Activated T-cell treated with anti-CD3 and anti-CD28 coated beads, Interleukin-2, amount 50 U/mL, for 4 hours (primary cell): ENCODE measurements at places on chromosomes 5 and 9. TPM values are rescaled to one million over a fixed set of nuclear protein-coding genes. Genes with fewer than 3 reads are reported as not detected.

AK3 gene
- total RNA-seq, result 21.3 TPM

DMRT3 gene
- total RNA-seq, result not detected

PCDHA4 gene
- not detected for total RNA-seq

CAMSAP1 gene
- 37.4 TPM for total RNA-seq

OTP gene
- total RNA-seq, result not detected

TEK gene
- 0.05 TPM for total RNA-seq

FST gene
- total RNA-seq, result 3.9 TPM

MARCOL gene
- total RNA-seq, result not detected

CCNI2 gene
- total RNA-seq, result 7.7 TPM

PLEKHG4B gene
- total RNA-seq, result 0.05 TPM

HTR1A gene
- total RNA-seq, result not detected
